ENCODE measurements at places on chromosomes 3 and 15.

GRCh38 chr3:149235599-149236424, 14.2 kb upstream of the CP start:
- DNase-seq, result no peak

DNA sequence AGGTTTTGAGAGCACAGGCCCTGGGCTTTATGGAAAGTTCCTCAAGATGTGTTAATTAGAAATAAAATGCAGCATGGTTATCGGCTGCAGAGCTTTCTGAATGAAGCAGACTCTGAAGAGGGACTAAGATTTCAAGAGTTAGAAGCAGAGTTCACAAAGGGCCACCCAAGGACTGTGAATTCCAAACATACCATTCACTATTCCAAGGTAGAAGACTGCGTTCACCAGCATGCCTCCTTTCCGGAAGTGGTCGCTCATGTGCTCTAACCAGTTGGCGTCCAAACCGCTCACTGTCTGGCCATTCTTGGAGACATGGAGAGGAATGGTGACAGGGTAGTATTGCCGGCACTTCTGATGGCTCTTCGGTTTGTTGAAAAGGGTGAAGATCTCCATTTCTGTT, 104.9 kb downstream of the OXNAD1 start:
- no peak for DNase-seq

GRCh38 chr3:126543457-126544061, 15.2 kb downstream of the C3orf22 start:
- DNase-seq, result no peak

DNA sequence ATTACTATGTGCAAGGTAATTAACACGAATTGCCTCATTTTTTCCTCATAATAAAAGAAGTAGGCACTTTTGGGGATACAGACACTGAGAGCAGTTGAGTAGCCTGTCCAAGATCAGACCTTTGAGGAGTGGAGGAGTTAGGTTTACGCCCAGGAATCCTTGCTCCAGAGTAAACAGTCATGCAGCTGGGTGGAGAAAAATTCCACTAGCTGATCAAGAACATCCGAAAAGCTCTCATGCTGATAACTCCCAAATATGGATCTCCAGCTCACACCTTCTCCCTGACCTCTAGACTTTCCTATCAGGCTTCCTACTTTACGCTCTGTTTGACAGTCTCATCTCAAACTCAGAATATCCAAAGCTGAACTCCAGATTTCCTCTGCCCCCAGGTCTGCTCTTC, 53.3 kb downstream of the ST6GAL1 start:
- DNase-seq, result peak; percentile 59

DNA sequence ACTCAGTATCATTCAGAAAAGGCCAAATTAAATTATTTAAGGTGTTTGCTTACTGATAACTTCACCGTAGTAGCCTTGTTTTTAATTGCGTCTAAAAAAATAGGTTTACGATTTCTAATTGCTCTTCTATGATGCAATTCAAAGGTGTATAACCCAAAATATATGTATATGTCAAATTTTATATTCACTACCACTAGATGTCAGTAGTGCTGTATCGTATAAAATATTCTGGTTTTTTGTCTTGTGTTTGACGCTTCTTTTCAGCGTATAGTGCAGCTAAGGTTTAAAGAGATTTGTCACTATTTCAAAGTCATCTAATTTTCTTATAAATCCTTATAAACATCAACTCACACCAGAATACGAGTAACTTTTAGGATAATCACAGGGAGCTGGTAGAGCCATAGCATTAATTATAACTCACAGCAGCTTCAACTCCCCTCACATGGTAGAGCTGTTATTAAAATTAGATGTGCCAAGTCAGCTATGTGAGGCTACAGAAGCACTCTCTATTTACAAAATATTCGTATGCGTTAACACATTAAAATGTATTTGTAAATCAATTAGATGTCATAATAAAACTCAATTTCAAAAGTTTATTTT, 3.5 kb downstream of the PFN2 start:
- no peak for DNase-seq

GRCh38 chr15:65066001-65066634, 1.7 kb downstream of the RASL12 start:
- DNase-seq, result no peak

GRCh38 chr3:120473896-120474675, 23.3 kb upstream of the FSTL1 start:
- no peak for DNase-seq

- peak; percentile 64 for DNase-seq
Measured at GRCh38 chr15:63870487-63871209, 36.9 kb upstream of the HERC1 start.

DNA sequence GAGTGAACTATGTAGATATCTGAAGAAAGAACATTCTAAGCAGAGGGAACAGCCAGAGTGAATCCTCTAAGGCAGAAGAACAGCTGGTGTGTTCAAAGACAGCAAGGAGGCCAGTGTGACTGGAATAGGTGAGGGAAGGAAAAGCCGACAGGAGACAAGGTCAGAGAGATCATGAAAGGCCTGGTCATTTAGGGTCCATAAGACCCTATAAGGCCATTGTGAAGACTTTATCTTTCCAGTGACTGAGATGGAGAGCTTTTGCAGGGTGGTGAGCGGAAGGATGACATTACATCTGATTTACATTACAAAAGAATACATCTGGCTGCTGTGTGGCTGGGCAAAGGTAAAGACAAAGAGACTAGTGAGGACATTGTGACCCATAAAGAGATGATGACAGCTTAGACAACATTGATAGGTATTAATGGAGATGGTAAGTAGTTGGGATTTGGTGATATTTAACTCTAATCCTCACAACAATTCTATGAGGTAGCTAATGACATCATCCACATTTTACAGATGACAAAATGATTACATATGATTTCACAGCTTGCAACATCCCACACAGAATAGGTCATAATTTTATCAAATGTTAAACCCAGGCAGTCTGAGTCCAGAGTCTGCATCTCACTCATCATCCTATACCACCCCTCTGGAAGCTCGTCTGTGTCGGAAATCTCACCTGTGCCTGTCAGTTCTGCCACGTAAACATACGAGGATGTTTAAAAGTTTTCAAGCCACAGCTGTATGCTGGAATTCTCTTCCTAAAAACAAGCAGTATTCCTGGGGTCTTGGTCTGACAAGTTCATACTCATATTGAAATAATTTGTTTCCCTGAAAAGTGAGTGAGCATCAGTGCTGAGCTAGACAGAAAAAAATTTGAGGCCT, 70.2 kb upstream of the PIK3R4 start:
- DNase-seq, result no peak

DNA sequence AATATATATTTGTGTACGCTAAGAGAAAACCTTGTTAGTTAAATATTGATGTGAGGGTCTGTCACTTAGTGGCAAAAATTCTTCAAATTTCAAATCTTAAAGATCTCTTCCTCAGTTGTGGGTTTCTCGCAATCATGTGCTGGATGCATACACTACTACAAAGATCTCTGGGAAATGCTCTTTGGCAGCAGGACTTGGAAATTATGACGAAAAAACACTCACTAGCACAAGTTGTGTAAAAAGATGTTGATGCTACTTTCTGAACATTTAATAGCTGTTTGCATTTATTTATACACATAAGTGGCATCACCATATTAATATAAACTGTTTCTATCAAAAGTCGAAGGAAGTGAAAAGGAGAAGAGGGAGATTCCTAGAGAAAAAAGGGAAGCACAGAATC, 10.8 kb upstream of the NANOGP8 start:
- DNase-seq, result no peak

- no peak for DNase-seq
Measured at GRCh38 chr3:14344351-14344750, 58.1 kb upstream of the SLC6A6 start.

DNA sequence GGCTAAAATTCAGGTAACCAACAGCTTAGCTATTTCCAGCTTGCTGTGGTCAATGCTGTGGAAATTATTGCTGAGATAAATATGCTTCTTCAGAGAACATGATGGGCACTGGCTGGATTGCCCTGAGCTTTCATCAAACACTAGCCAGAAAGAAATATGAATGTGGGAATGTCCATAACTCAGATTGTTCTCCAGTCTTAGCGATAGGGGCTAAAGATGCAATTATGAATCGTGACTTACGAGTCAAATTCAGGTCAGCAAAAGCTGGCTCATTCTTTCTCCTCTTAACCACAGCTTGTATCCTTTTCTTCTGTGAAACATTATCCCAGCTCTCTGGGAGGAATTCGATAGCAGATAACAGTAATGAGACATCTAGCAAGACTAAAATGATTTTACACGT, 307.6 kb downstream of the RYR3 start:
- no peak for DNase-seq

DNA sequence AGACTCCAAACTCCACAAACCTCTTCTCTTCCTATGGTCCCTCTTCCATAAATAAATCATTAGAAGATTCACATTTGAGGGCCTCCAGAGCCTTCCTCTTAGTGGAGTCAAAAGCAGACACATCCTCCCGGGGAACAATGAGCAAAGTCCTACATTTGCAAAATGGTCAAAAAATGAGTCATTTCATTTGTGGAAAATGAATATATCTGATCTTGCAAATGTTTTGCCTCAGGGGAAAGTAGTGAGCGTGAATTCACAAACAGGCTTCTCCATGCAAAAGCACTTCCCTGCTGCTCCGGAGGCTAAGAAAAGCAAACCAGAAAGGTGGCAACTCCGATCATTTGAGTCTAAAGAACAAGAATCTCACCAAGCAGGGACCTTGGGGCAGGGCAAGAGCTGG, 86.7 kb upstream of the IQSEC1 start:
- DNase-seq, result no peak

GRCh38 chr3:72829701-72830100, 18.5 kb downstream of the SHQ1 start:
- DNase-seq, result no peak

DNA sequence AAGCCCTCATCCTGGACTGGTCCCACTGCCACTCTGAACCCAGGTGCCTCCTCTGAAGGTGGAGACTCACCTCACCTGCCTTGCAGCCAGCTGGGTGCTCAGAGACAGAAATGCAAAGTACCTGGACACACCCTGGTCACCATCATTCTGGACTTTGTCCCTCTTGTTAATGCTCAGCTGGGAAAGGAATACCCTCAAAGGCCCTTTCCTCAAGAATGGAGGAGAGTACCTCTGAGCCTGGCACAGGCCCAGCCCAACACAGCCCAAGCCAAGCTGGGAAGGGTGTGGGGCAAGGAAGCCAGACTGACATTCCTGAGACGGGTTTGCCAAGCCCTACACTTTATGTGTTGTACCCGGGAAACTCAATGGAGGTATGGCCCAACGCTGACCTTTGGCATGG, 983 bp upstream of the ALAS1 start:
- no peak for DNase-seq

DNA sequence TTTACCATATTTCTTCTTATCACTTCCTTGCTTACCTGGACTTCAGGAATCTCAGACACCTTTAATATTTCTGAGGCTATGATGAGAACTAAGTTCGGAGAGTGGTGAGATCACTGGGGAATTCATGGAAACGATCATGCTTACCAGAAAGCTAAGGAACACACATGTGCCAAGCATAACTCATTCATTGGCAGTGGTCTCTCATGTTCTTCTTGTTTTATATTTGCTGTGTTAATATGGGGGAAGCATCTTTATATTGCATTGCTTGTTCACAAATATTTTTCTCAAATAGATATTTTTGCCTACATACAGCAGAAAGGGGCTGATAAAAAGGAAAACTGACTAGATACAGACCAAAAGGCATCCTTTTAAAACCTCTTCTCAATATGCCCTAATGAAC, 55.8 kb downstream of the COL6A6 start:
- DNase-seq, result no peak

- DNase-seq, result no peak
Measured at GRCh38 chr3:41094351-41094750, 105.0 kb upstream of the CTNNB1 start.

DNA sequence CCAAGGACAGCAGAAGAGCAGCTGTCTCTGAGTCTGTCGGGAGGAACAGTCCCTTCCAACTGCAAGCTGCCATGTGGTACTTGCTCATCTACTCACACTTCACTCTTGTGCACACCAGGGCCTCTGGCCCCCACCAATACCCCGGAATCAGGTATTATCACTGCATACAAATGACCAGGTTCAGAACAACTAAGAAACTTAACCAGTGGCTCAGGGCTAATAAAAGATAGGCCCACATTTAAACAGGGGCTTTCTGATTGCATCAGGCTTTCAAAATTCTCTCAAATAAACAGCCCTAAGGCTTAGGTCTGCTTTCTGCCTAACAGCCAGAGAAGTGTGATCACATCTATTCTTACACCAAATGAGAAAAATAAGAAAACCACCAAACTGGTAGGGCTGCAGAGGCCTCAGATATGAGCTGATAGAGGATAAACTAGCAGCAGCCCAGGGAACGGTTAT, 20.7 kb downstream of the CCDC12 start:
- no peak for DNase-seq

- DNase-seq, result no peak
Measured at GRCh38 chr15:63063164-63063756, 20.7 kb downstream of the TPM1 start.

- DNase-seq, result no peak
Measured at GRCh38 chr3:130755666-130756065, 9.0 kb upstream of the PIK3R4 start.

GRCh38 chr3:52440249-52440551, 4.7 kb downstream of the SEMA3G start:
- no peak for DNase-seq

GRCh38 chr3:54366007-54366750, 243.8 kb downstream of the CACNA2D3 start:
- DNase-seq, result no peak

DNA sequence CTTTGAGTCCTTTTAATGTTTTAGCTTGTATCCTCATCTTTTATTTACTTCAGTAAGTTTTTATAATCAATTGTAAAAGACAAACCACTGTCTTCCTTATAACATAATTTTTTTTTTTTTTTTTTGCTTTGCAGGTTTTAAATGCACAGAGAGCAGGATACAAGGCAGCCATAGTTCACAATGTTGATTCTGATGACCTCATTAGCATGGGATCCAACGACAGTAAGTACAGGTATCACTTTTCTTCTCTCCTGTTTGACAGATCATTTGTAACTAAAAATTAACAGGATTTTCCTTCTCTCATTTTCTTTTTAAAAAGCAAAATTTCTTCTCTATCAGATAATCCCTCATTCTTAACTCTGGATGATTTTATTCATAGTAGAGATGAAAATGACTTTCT, 75.4 kb downstream of the PFN2 start:
- DNase-seq, result no peak

GRCh38 chr3:33115024-33115768, 1.4 kb downstream of the CRTAP start:
- no peak for DNase-seq

- DNase-seq, result no peak
Measured at GRCh38 chr3:7669641-7670040, 808.7 kb downstream of the GRM7 start.

- DNase-seq, result peak; percentile 21
Measured at GRCh38 chr3:161420746-161421145, 49.4 kb upstream of the SPTSSB start.

DNA sequence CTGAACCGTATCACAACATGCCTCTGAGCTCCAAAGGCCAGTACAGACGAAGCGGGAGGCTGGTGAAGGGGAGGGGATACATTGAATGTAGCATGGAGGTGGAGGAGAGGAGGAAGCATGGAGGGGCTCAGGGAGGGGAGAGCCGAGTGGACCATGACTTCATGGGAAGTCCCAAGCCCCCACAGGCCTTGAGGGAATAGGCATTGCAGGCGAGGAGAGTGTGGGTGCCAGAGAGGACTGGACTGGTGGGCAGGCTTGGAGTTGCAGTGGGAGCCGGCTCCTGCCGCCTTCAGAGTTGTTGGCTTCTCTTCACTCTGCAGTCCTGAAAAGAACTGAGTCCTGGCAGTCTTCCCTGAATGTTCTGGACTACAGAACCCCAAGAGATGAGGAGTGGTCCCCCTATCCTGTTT, 3.3 kb upstream of the RNU6-1 start:
- no peak for DNase-seq

All from HuH-7.5 (cell line).